ENCODE measurements at places on chromosomes 13 and 19.

DNA sequence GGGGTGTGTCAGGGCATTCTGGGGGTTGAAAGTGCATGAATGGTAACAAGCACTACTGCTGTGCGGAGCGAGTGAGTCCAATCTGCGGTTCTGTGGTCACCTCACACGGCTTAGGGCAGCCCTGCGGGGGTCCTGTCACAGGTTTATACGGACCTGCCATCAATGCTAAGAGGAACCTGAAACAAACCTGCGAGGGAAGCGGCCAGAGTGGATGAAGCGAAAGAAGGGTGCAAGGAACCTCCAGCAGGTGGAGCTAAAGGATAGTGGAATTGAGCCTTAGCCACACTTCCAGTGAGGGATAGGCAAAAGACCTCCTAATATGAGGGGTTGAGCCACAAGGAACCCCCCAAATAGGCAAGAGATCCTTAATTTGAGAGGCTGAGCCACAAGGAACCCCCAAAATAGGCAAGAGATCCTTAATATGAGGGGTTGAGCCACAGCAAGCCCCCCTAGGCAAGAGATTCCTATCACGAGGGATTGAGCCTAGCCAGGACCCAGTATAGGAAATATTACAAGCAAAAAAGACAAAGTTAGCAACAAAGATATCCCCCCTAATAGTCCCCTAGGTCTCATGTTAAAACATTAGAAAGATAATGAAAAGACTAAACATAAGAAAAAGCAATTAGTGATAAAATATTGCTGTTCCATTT lies 6.3 kb upstream of the ZNF69 start:
- peak; percentile 42 for DNase-seq

DNA sequence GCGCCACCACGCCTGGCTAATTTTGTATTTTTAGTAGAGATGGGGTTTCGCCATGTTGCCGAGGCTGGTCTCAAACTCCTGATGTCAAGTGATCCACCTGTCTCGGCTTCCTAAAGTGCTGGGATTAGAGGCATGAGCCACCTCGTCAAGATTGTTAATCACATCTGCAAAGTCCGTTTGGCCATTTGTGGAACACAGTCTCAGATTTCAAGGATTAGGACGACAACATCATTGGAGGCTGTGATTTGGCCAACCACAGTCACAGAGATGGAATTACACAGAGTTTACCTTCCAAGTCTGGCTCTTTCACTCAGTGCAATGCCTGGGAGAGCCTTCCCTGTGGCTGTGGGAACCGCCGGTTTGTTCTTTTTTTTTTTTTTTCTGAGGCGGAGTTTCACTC lies 17.8 kb downstream of the SULT2B1 start:
- DNase-seq: no peak

DNA sequence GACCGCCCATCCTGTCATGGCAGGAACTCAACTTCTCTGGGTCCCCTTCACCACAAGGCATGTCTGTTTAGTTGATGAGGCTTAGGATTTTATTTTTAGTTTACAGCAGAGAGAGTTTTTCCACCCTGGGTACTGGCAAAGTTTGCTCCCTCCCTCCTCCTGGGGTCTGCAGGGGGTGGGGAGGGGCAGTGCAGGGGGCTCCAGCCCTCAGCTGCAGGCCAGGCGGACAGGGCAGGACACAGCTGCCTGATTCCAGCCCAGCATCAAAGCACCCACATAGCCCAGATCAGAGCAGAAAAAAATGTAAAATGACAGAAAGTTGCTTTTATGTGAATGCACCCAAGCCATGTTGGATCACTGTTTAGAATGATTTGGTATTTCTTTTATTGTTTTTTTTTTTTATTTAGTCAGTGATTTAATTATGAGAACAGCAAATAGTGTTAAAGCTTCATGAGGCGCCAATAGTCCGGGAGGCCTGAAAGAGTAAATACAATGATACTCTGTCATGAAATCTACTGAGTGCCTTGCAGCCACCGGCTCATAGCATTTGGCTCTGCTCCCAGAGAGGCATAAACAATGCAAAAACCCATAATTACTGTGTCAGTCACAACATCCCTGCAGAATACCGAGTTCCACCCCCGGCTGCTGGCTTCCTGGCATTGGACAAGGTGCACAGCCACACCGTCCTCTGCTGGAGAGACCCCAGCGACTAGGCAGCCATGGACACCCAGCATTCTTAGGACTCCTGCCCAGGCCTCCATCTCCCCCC lies 923.5 kb downstream of the UQCRFS1 start:
- no peak for DNase-seq

- DNase-seq: no peak
Measured at GRCh38 chr13:110154410-110154933, 152.5 kb downstream of the COL4A1 start.
